ENCODE measurements at places on chromosomes 12 and 14.

GRCh38 chr12:105336411-105336810 is 5.9 kb downstream of the C12orf75 start:
- DNase-seq, result no peak

DNA sequence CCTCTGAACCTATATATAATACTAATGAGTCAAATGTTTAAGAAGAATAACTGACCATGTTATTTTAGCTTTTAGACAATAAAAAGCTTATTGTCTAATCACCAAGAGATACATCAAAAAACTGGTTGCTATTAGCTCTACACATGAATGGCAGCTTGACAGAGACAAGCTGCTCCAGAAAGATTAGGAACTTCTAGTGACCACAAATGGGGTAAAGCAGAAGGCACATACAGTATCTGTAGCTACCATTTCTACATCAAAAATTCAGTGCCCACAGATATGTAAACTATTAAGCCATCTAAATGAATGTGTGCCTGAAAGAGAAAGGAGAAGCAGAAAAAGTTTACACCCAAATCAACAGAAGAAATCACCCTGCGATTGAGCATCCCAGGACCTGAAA is 2.4 kb downstream of the AREL1 start:
- DNase-seq, result no peak

GRCh38 chr12:3379079-3379478 is 111.9 kb upstream of the PRMT8 start:
- no peak for DNase-seq

GRCh38 chr12:108560321-108560721 is 652 bp downstream of the SART3 start:
- no peak for DNase-seq

- DNase-seq, result no peak
Measured at GRCh38 chr14:60222820-60223219, 26.2 kb upstream of the PPM1A start.

DNA sequence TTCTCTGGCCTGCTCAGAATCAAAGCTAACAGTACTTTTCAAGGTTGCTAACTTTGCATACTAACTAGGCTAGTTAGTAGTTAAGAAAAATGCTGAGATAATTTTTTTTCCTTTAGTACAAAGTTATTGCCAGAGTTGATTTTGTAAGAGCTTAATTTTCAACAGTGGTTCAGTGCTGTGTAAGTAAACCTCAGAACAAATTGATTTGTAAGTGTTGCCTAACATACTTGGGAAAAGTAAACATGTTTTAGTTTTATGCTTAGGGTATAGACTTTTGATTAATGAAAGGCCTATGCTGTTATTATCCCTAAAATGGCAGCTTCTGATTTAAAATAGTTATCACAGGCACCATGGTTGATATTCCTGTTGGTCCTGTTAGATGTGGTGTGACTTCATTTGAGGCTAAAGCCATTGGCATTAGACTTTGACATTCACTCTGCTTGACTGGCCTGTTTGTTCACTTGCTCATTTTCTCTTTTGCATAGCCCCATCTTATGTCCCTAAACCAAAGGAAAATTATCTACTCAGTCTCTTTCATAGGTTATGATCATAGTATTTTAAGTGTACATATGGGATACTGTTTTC is 5.2 kb downstream of the CMAS start:
- DNase-seq, result no peak

DNA sequence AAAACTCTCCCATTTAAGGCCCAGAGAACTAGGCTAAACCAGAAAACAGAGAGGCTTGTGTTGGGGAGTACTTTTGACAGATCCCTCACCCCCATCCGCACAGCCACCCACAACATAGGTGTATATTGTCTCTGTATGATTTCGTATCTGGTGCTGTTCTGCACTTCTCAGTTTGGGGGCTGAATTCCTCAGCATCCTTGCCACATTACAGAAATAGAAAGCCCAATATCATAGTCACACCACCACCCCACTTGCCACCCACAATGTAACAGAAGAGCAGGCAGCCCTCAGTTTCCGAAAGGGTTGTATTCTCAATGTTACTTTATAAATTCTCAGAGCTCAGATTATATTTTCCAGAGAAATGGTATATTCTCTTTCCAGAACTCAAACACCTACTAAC is 950.9 kb downstream of the DIO2 start:
- DNase-seq, result no peak

GRCh38 chr12:125134576-125134975 is 69.3 kb downstream of the AACS start:
- DNase-seq, result no peak

DNA sequence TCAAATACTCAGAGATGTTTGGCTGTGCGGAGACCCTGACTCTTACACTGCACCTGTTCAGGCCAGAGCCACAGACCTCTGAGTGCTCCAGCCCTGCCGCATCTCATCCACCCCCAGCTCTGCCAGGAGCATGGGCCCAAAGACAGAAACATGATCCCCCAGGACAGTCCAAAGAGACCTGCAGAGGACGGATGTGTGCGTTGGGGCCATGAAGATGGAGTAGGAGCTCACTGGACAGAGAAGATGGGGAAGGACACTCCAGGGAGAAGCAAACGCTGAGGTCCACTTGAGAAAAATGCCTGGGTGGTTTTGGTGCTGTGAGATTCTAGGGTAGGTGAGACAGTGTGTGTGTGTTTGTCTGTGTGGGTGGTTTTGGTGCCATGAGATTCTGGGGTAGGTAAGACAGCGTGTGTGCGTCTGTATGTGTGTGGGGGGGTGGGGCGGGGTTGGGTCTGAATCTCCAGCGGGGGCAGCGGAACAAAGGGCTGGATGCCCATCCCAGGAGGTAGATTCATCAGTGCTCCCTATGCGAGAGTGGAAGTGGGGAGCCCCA is 818 bp upstream of the HHIPL1 start:
- DNase-seq, result no peak

- no peak for DNase-seq
Measured at GRCh38 chr12:124583854-124584253, 16.4 kb upstream of the NCOR2 start.

- DNase-seq, result no peak
Measured at GRCh38 chr12:132167611-132168310, 23.5 kb downstream of the NOC4L start.

- no peak for DNase-seq
Measured at GRCh38 chr14:65927931-65928356, 515.4 kb downstream of the FUT8 start.

- no peak for DNase-seq
Measured at GRCh38 chr14:89298056-89298834, 118.8 kb downstream of the FOXN3 start.

DNA sequence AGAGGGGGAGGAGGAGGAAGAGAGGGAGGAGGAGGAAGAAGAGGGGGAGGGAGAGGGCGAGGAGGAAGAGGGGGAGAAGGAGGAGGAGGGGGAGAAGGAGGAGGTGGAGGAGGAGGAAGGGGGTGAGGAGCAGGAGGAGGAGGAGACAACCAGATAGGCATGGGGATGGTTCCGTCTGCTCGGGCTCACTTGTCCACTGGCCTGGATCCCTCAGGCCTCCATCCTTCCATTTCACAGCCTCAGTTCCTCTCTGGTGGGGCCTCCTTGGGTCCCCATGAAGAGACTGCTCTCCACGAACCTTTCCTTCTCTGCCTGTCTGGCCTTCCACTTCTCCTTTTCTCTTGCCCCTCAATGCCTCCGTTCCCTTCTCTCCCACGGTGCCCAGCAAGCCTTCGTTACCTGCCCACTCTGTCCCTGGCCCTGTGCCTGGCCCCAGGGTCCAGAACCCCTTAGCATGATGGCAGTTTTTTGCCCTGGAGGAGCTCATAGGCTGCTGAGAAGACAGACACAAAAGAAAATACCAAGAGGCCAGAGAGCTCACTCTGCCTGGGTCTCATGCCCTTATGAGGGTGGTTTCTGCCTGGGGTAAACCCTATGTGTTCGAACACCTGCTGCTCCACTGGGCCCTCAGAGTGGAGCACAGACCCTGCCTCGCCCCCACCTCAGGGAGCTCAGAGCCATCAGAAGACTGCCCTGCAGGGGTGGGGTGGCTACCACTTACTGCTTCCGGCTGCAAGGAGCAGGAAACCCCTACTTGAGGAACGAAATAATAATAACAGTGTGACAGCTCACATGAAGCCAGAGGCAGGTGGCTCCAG is 11.7 kb upstream of the CACNA2D4 start:
- no peak for DNase-seq

DNA sequence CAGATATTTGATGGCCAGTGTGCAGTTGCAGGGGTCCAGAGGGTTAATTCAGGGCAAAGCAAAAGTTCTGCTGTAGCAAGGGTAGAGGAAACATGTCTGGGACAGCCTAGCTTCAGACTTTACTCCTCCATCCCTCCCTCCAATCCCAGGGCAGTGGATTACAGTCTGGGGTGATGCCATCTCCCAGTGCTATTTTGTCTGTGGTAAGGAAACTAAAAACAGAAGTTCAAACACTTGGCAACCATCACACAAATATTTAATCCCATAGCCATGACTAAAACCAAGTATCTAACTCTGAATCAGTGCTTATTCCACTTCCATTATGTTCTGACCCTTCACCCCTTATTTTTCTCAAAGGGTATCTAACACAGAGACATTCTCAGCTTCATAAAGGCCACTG is 61.8 kb downstream of the PIK3C2G start:
- no peak for DNase-seq

DNA sequence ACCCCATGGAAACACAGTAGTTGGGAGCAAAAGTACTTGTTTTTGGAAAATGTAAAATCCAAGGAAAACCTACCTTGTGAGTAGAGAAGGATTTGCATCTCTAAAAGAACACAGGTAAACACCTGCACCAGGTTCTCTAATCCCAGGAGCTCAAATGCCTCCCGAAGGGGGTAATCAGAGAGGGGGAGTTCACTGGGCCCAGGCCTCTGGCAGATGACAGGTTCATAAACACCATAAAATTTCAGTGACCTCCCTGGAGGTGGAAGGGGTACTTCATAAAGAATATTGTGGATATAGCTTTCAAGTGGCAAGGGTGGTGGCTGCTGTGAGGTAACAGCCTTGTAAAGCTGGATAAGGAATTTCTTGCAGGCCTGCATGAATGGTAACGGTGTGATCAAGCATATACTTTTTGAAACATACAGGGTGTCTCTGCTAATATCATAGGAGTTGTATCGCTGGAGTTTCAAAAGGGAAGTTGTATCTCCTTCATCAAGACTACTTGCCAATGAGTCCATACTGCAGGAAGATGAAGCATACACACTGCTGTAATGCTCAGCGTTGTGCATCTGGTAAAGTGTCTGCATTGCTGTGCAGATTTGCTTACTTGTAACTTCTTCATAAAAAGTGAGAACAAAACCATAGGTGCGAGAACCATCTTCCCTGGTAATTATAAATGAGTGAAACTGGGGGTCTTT is 111.3 kb downstream of the DENND5B start:
- no peak for DNase-seq

- no peak for DNase-seq
Measured at GRCh38 chr14:50469982-50470381, 62.4 kb downstream of the MAP4K5 start.

DNA sequence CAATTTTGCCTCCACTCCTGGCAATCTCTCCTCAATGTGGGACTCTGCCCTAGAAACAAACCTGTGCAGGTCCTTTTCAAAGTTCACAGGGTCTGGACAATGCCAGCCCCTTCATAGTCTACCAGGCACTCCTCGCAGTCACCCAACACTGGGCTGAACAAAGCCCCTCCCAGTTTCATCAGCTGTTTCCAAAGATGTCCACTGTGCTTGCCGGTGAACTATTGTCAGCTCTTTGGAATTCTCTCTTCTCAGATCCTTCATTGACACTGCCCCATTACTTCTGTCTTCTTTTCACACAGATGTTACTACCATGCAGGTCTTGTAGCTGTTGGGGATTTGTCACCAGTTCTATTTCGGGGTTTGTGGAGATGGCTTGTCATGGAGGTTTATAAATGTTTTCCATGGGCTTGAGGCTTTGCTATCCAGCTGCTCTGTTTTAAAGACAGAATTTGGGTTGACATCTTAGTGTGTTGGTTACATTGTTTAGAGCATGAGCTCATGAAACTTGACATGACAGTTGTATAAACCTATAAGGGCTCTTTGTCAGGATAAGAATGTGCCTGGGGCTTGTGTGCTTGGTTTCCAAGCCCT is 77.3 kb upstream of the DHRS4 start:
- DNase-seq, result no peak

DNA sequence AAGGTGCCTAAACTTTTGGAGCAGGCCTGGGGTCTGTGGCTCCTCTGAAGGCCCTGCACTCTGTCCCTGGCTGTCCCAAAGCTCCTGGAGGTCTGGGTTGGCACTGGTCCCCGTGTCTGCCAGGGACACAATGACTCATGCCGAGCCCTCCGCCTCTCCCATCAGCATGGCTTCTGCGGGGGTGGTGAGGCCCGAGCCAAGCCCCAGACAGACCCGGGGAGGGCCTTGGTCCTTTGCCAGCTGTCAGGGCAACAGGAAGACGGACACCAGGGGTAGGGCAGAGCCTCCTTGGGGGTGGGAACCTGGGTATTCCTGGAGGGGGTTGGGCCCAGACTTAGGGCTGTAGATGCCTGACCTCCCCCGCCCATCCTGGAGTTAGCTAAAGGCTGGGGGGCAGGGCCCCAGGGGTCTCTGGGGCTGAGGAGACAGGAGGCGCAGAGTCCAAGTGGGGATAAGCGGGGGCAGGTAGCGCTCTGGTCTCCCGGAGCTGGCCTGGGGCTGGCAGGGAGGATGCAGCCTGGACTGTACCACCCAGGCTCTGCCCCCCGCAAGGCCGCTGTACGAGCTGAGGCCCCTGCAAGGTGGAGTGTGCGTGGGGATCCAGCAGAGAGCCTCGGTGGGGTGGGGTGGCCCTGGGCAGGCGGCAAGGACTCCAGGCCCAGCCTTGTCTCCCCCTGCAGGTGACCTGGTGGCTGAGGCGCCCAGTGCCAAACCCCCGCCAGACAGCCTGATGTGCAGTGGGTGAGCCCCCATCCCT is 16.4 kb upstream of the PUS1 start:
- DNase-seq, result no peak

DNA sequence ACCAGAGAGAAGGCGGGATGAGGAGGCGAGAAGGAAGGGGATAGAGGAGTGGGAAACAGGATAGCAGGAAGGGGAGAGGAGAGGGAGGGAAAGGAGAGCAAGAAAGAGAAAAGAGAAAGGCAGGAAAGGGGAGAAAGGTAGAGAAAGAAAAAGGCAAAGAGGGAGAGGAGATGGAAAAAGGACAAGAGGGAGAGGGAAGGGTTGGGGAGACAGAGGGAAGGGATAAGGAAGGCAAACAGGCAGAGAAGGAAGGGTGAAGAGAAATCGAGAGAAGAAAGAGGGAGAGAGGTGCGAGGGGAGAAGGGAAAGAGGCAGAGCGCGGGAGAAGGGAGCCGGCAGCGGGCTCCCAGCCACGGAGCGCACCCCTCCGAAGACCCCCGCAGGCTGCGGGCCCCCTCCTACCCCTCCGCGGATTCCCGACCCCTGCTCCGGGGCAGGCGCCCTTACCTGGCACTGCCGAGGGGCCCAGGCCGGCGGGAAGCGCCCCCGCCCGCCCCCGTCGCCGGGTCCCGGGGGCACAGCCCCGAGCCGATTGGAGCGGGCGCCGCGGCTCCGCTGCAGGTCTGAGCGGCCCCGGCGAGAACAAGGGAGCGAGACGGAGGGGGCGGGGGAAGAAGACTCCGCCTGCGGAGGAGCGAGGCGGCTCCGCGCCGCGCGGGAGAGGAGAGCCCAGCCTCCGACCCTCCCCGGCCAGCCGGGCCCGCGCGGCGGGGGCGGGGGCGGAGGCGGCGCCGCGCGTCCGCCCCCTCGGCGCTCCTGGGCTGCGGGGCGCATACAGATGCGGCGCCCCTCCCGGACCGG is at the start of gene CDH24:
Gene CDH24 (minus strand): TSS at position 565 of the 801 bp plus-strand sequence. CDS start 1,787 bp downstream, outside the sequence.
- no peak for DNase-seq

- DNase-seq, result no peak
Measured at GRCh38 chr14:105034315-105035039, 13.6 kb upstream of the CDCA4 start.
